ENCODE measurements at places on chromosomes 12 and 14.

DNA sequence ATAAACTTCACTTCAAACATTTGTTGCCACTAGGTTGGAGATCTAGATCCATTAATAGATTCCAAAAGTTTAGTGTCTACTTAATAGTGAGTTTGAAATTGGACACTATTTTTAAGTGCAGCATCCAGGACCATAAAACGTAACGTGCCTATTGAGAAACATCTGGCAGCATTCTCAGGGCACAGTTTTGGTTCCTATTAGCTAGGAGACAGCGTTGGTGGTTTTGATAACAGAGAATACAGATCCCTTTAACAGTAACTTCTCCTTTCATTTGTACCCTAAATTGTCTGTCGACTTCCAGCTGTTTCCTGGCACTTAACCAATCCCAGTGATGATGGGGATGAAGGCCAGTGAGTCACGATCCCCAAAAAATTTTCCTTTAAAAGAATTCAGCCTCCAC, 25.8 kb downstream of the KCNK10 start:
- no peak for DNase-seq

DNA sequence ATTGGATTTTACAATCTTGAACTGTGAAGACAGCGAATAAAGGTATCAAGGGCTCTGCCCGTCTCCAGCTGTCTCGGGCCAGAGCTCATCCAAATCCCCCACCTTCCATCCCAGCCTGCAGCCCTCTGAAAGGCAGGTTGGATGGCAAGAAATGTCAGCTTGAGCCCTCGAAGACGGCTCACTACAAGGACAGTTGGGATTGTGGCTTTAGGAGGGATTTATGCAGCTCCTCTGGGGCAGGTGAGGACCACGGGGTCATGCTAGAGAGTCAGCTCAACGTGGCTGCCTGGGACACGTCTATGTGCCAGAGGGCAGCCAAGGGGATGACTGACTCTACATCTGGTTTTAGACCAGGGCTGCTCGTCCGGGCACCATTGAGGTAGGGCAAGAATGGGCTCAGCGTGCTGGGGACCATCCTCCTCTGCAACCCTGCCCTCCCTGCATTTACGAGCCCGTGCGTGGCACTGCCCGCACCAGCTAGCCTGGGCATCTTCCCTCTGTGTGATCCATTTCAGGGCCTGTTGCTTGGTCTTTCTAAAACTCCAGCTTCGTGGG, 16.2 kb downstream of the MVK start:
- DNase-seq = no peak

DNA sequence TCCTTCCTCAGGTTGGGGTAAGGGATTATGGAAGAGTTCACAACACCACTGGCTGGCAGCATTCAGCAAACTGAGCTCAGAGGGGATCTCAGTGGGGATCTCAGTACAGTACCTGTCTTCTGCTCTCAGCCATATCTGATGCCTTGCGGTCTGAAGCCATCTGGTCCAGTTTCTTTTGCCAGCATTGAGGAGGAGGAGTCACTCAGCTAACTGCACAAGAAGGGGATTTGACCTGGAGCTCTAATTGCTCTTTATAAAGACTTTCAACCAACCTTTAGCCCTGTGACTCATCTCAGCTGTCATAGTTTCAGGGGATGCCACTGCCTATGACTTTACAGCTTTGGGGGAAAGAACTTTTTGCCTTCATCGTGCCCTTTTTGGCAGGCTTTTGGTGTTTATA, 44.9 kb downstream of the JKAMP start:
- DNase-seq = no peak

- DNase-seq = no peak
These were observed 127.3 kb upstream of the TMPO start for GRCh38 chr12:98388126-98388525.

- no peak for DNase-seq
These were observed 151.1 kb downstream of the DACT1 start for GRCh38 chr14:58788655-58789503.
